ENCODE measurements at places on chromosomes 2 and 18.

GRCh38 chr2:239685965-239686364, 285.1 kb upstream of the HDAC4 start:
- no peak for DNase-seq

GRCh38 chr2:43188561-43189386, 37.6 kb downstream of the ZFP36L2 start:
- no peak for DNase-seq

GRCh38 chr18:10304853-10305252, 149.6 kb upstream of the APCDD1 start:
- DNase-seq = no peak

- DNase-seq = no peak
Observed at GRCh38 chr2:19041434-19042041, 316.9 kb downstream of the OSR1 start.

DNA sequence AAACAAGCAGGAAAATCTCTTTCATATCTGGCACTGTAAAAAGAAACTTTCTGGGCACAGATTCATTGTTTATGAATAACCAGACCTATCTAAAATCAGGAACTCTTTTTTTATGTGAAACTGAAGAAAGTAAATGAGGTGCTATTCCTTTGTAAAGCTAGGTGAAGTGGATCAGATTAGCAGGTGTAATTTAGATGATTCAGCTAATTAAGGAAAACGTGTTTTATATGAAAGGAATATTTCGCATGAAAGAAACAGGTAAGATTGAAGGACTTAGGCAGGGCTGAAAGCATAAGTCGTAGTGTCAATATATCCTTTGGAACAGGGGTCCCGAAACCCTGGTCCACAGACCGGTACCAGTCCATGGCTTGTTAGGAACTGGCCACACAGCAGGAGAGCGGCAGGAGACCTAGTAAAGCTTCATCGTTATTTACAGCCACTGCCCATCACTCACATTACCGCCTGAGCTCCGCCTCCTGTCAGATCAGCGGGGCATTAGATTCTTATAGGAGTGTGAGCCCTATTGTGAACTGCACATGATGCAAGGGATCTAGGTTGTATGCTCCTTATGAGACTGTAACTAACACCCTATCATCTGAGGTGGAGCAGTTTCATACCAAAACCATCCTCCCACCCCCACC, 20.3 kb upstream of the XIRP2 start:
- no peak for DNase-seq

- DNase-seq = no peak
Observed at GRCh38 chr2:181374781-181375675, 82.2 kb upstream of the ITGA4 start.

DNA sequence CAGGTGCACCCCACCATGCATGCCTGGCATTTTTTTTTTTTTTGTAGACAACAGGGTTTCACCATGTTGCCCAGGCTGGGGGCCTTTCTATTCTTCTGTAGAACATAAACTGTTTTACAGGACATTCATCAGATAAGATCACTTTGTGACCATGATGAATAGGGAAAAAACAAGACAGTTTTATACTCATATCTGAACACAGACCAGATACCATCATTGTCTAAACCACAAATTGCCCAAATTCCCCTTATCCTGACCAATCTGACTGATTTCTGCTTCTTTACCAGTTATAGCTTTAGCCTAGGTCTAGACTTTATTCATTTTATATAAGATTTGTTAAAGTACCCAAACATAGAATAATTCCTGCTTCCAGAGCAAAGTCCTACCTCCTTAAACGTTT, 1699.3 kb upstream of the TMEFF2 start:
- DNase-seq = no peak

GRCh38 chr2:85175369-85176299, 42.4 kb downstream of the TCF7L1 start:
- no peak for DNase-seq

DNA sequence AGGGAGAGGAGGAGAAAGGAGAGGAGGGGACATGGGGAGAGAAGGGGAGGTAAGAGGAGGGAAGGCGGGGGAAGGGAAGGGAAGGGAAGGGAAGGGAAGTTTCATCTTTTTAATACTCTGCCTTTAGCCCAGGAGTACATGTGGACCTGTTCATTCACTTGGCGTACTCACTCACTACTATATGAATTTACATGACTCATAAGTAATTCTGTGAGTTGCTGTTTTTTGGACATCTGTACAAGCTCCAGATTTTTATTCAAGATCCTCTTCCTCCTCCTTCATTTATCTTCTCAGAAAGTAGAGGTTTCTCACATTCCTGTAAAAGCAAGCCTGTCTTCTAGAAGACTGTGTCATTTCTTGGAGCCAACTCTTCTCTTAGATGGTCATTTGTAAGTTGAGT, 84.6 kb downstream of the RDH14 start:
- DNase-seq = no peak

GRCh38 chr2:241372361-241372992, 16.4 kb downstream of the FARP2 start:
- no peak for DNase-seq

DNA sequence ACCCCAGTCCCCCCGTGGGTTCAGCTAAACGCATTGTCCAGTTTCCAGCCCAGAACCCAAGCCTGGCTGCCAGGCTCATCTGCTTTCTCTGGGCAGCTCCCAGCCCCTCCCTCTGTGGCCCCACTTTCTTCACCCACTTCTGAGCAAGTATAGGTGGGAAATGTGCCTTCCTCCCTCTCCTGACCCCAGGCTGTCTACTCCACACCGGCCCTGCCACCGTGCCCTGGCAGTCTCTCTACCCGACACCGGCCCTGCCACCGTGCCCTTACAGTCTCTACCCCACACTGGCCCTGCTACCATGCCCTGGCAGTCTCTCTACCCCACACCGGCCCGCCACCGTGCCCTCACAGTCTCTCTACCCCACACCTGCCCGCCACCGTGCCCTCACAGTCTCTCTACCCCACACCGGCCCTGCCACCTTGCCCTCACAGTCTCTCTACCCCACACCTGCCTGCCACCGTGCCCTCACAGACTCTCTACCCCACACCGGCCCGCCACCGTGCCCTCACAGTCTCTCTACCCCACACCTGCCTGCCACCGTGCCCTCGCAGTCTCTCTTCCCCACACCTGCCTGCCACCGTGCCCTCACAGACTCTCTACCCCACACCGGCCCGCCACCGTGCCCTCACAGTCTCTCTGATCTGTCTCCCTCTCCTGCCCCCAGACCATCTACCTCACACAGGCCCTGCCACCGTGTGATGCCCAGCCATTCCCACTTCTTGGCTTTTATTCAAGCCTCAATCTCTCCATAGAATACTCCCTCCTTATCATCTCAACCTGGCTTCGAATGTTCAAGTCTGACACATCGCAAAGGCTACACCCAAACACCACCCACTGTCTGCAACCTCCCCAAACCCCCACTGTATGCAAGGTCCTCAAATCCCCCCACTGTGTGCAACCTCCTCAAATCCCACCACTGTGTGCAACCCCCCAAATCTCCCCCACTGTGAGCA, 108.9 kb downstream of the TPO start:
- no peak for DNase-seq

DNA sequence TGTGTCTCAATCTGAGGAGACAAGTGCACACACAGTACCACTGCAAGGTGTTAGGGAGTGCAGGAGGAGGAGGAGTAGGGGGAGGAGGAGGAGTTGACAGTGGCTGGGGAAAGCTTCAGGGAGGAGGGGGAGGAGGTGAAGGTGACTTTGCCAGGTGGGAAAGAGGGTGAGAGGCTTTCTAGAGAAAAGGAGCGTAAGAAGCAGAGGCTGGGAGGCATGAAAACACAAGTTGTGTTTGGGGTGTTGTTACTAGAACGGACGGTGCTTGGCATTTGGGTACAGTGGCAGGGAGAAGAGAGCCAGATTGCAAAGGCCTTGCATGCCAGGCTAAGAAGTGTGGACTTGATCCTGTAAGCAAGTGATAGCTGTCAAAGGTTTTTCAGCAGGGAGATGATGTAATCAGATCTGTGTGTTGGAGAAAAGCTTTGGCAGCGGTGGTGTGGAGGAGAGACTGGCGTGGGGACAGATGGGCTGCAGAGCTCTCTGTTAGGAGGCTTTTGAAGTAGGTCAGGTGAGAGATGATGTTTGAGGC, 16.2 kb downstream of the TANC1 start:
- DNase-seq = no peak

DNA sequence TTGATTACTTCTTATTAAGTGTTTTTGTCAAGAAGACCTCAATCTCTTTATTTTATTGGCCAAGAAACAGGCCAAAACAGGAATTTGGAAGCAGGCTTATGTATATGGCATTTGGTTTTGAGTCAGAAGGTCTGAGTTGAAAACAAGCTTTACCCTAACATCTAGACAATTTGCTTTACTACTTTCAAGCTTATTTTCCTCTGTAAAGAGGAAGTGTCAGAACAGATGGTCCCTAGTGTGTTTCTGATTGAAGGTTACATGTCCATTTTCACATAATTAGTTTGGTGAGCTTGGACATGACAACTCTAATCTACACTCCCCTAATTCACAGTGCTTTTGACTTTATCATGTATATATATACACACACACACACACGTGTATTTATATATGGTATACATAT, 19.8 kb upstream of the MAP4K4 start:
- no peak for DNase-seq

DNA sequence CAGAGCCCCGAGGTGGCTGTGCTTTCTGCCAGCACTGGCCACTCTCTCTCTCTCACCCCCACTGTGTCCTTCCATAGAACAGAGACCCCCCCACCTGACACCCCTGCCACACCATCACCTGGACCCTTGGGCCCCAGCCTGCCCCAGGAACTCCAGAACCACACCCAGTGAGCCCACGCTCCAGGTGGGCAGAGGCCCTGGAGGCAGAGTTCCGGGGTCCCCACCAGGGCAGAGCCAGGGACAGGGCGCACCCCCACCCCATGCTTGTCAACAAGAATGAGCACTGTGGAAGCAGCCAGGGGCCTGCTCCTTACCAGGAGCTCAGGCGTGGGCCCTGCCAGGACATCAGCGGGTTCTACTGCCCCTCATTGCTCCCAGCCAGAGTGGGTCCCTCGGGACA, 14.6 kb downstream of the PASK start:
- DNase-seq = no peak

- DNase-seq = no peak
Observed at GRCh38 chr2:136310797-136311603, 193.1 kb upstream of the CXCR4 start.

- DNase-seq = no peak
Observed at GRCh38 chr2:100755441-100755840, 64.5 kb upstream of the NPAS2 start.
